ENCODE measurements at places on chromosomes 7 and 10.

DNA sequence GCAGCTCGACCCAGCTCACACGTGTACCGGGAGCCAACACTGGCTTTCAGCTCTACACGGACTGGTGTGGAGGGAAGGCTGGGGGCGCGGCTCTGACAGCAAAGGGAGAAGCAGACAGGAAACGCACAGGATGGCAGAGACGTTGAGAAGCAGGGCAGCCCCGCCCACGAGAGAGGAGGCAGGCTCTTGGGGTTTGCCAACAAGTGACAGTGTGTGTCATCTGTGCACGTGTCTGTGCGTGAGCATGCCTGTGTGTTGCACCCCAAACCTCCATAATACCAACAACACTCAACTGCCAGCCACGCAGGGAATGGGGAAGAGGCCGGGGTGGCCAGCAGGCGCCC lies 64.4 kb upstream of the PDGFA start:
- DNase-seq, result no peak

DNA sequence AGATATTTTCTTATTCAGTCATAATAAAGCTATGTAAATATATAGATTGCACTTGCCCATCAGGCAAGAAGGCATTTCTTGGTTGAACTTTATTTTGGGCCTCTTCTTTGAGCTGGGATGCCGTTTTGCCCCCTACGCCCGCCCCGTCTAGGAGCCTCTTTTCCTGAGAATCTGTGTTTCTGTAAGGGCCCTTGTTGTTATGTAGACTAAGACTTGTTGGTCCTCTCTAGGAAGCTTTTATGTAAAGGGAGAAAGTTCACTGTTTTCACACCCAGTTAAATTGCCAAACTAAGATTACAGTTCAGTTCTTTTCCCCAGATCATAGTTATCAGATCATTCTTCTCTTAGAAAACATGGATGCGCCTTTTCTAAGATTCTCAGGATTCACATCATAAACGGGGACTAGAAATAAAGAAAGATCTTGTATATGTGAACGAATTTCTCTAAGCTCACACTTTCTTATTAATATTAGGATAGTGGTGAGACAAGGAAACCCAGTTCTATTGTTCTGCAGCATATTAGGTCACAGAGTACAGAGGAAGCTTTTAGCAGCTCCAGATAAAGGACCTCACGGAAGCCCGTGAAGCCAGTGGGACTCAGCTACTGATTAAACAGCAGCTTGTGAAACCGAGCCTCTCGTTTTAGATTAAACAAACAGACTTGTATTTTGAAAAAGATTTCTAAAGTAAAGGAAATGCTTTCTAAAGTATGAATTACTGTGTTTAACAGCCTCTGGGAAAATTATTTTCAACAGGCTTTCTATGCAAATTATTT lies 3.8 kb downstream of the LMTK2 start:
- no peak for DNase-seq

DNA sequence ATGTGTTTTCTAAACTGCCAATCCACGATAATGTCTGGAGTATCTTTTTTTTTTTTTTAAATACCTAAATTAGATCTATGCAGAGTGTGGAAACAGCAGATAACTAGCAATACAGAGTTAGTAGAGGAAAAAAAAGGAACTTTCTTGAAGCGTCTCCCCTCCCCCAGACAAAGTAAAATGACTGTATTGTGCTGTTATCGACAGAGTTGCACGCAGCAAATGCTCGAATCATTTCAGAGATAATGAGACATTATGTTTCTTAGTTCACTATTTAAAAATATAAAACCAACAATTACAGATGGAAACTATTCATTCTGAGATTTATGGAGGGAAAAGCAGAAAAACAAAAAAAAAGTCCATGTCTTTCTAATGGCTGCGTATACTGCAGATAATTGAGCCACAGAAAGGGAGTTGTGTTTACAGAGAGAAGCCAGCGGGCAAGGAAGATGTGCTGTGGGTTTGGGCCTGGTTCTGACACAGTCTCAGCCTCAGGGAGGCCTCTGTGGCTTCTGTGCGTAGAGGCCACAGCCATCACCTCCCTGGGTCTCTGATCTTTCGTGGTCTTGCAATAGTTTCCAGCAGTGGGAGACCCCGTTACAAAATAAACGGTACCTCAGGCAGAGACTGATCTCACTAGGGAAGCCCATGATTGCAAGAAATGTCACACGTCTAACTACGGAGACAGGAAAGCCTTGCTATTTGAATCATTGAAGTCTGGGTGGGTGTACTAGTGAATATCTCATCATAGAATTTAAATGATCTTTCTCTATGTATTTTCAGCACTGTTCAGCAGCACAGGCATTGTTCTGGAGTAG lies 19.1 kb upstream of the KLF6 start:
- no peak for DNase-seq

GRCh38 chr7:96089511-96089910 lies 232.4 kb downstream of the SLC25A13 start:
- DNase-seq, result no peak

GRCh38 chr7:36131026-36131425 lies 22.0 kb upstream of the EEPD1 start:
- DNase-seq, result no peak

DNA sequence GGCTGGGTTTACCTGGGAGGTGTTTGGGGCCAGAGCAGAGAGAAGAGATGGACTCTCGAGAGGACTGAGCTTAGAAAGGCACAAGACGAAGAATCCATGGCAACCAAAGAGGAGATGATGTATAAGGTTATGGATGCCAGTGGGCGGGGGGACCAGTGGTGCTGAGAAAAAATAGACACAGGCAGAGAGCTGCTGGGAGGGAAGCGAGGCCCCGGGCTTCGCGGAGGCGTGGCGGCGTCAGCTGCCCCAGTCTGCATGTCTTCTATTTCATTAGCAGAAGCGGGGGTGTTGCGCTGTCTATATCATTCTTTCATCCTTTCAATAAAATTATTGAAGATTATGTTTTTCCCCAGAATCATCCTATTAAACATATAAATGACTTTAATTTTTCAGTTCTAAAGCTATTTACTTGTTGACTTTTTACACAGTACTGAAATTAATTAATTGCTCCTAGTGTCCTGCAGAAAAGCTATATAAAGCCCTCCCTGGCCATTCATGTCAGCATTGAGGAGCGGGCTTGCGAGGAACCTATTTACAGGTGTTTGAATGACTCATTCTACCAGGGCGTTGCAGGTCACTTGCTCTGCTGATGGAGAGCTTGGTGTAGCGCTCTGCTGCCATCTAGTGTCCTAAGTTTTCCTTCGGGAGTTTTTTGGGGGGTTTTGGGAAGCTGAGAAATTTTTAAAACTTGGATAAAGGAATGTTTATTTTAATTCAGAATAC lies 42.9 kb upstream of the BHLHA15 start:
- DNase-seq, result peak; percentile 29

- no peak for DNase-seq
Observed at GRCh38 chr10:95485056-95485844, 75.9 kb downstream of the SORBS1 start.

DNA sequence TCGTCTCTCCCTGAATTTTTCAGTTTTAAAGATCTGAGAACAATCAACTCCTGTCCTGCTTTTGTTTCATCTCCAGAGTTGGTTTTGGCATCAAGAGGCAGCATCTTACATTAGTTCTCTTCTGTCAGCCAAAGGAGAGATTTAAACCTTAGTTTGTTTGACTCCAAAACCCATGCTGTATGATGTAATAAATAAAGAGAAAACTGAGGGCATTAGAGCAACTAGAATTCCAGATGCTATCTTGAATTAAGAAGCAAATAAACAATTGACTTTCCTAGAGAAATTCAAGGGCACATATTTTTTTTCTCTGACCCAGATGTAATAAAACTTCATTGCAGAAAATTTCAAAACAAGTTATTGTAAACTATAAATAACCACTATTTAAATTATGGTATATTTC lies 54.4 kb downstream of the INHBA start:
- no peak for DNase-seq

- DNase-seq, result no peak
Observed at GRCh38 chr10:1205450-1206030, 149.4 kb downstream of the WDR37 start.

- no peak for DNase-seq
Observed at GRCh38 chr7:108643136-108643535, 73.5 kb downstream of the DNAJB9 start.

DNA sequence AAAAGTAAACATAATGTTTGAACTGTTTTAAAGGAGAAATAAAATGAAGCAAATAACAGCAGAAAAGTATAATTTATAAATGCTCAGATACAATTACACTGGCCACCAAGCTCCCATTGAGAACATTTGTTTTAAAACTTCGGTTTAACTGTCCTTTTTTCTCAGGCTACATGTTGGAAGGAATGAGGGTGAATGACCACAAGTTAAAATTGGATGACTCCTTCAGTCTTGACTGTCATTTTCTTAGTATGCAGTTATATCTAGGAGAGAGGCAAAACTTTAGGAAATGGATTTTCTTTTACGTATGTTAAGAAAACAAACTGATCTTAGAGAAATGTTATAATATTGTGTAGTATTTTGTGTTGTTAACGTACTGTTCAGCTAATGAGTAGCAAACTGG lies 5.0 kb downstream of the TRIM24 start:
- DNase-seq, result no peak

- no peak for DNase-seq
Observed at GRCh38 chr7:133431134-133431724, 178.4 kb downstream of the EXOC4 start.

- DNase-seq, result no peak
Observed at GRCh38 chr10:1561731-1562337, 175.5 kb downstream of the ADARB2 start.

- DNase-seq, result no peak
Observed at GRCh38 chr10:19908991-19909696, 92.9 kb downstream of the PLXDC2 start.

DNA sequence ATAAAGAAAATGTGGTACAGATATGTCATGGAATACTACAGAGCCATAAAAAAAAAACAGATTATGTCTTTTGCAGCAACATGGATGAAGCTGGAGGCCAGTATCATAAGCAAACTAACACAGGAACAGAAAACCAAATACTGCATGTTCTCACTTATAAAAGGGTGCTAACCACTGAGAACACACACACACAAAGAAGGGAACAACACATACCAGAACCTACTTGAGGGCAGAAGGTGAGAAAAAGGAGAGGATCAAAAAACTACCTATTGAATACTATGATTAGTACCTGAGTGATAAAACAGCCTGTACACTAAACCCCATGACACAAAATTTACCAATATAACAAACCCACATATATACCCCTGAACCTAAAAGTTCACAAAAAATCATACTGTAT lies 144.6 kb downstream of the TPK1 start:
- no peak for DNase-seq

DNA sequence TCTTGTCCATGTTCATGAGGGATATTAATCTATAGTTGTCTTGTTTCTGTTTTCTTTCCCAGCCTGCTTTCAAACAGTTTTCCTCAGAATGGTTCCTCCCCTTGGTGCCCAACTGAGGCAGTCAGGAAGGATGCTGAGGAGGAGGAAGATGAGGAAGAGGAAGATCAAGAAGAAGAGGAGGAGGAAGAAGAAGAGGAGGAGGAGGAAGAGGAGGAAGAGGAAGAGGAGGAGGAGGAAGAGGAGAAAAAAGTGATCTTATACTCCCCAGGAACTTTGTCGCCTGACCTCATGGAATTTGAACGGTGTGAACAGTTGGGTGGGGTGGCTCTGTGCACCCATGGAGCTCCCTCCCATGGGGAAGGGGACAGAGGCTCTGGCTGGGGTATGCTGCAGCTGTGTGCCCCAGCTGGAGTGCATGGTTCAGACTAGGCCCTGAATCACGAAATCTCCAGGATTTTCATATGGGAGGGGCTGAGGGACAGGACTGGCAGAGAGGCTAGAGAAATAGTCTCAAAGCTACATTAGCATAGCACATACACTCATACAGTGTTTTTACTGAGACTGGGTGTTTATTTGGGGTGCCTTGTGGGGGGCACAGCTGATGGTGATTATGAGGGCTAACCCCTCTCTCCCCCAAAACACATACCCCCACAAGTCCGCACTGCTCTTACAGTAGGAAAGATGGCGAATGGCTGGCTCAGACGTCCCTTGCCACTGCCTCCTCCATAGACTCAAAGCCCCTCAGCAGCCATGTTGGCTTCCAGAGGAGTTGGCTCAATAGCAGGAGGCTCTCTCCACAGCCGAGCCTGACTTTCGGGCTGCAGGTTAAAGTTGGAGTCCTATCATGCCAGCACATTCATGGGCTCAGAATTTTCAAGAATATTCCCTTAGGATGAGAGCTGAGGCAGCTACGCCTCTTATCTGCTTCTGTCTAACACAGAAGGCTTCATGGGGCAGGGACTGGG lies 11.9 kb downstream of the STRA8 start:
- DNase-seq, result no peak

GRCh38 chr7:129108581-129108980 lies 35.9 kb upstream of the TSPAN33 start:
- DNase-seq, result no peak

- DNase-seq, result no peak
Observed at GRCh38 chr7:36048141-36048901, 104.7 kb upstream of the EEPD1 start.

DNA sequence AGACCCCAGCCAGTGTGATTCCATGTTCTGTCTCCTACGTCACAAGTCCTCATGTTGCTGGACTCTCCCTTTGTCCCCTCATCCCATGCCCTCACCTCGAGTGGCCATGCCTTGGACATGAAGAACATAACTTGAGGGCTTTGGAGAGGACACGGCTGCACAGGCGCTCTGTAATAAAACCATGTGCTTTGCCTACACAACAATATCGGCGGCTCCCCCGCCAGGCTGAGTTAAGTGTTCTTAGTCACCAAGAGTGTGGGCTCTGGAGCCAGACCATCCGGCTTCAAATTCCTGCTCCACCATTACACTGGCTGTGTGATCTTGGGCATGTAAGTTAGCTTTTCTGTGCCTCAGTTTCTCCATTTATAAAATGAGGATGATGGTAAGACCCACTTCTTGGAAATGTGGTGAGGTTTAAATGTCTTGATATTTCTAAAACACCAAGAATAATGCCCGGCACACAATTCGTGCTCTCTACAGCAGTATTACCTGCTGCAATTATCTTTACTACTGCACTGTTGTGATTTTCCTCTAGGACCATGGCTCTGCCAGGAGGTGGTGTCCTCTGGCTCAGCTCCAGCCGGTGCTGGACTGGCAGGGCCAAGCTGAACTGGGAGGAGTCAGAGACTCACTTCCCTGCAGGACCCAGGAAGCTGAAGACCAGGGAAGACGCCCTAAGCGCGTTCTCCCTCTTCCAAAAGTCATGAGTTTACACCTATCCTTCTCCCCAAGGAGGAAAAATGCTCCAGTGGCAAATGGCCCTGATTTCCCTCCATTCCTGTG lies 15.7 kb downstream of the SLIT1 start:
- DNase-seq, result no peak

- DNase-seq, result no peak
Observed at GRCh38 chr7:107045195-107045960, 873 bp downstream of the PRKAR2B start.

- no peak for DNase-seq
Observed at GRCh38 chr7:120553491-120553890, 280.5 kb downstream of the KCND2 start.

DNA sequence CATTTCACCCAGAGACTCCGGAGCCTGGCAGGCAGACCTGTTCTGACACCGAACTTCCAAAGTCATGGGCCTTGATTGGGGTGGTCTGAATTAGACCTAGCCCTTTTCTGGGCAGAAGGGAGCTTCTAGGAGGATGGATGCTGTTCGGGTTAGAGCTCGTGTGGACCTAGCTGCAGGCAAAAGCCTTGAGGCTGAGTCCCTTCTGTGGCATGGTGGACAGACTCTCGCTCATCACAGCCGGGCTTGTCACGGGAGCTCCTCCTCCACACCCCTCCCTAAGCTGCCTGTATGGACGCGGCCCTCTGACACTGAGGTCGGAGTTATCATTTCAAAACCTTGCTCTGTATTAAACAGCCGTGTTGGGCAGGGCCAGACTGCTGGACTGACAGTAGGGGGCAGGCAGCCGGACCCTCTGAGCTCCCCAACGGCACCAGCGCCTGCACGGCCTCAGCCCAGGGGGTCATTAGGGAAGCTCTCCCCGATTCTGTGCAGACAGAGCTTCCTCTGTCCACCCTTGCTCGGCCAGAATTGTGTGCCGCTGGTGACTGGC lies 2.2 kb downstream of the IRF5 start:
- DNase-seq, result no peak

Measured in NCI-H187 treated with DMSO at 0.1 percent for 48 hours (cell line).